Activated CD4-positive, CD25-positive, alpha-beta regulatory T cell (primary cell): ENCODE measurements at places on chromosomes 12 and 14.

- no peak for DNase-seq
These were observed 70.2 kb upstream of the TBX5 start for GRCh38 chr12:114476159-114476558.

GRCh38 chr14:65255583-65256461, 153.5 kb upstream of the MAX start:
- DNase-seq: no peak

DNA sequence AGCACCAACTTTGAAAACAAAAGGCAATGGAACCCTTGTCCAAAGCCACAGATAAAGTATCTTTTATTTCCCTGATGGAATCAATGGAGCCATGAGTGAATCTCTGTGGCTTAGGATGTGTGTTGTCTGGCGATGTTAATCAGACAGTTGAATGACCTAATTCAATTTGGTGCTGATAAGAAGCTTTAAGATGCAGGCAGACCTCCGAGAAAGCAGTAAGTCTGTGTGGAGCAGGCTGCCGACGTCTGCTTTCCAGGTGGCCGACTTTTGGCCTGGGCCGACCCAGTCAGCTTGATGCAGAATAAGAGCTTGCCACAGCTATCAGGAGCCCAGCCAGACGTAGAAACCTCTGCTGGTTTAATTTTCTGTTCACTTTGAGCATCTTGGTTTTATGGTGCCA, 21.1 kb upstream of the TMEM132C start:
- DNase-seq: no peak

DNA sequence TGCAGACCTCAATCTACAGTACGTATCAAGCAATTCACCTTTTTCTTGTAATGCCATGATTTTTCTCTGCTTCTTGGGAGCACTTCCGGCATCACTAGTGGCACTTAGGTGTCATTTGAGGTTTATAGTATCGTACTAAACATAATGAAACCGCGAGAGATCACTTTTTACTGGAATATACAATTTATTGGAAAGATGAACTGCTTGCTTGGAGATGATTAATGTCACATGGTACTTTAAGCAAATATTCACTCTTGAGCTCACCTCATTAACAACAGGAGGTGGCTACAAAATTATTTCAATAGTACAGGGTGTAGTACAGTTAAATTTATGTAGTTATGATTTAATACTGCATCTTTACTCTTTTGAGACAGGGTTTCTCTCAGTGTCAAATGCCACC, 11.5 kb downstream of the FUT8 start:
- DNase-seq: no peak

DNA sequence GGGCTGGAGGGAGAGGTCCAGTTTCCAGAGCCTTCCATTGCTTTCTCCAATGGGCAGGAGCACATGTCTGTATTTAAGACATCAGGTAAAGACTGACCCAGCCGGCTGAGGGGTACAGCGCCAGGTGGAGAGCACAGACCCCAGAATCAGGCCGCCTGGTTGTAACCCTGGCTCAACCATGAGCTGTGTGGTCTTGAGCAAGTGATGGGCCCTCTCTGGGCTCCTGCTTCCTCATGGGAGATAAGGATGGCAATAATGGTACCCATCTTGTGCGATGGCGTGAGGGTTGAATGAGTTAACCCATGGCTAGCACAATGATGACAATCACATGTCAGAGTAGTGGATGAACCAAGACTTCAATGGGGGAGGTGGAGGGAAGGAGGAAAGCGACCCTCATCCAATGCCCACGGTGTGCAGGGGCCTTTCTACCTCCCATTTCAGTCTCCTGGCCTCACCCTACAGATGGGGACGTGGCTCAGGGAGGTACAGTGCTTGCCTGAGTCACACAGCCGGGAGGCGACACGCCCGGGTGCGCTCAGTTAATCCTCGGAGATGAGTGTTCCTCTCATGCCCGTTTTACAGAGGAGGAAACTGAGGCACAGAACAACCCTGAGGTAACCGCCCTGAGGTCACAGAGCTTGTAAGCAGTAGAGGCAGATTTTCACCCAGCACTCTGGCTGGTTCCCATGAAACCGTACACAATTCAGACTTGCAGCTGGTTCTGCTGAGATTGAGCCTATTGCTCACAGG, 163.9 kb downstream of the RBM19 start:
- DNase-seq: no peak

- no peak for DNase-seq
These were observed 3.5 kb downstream of the LMO3 start for GRCh38 chr12:16602412-16602811.

DNA sequence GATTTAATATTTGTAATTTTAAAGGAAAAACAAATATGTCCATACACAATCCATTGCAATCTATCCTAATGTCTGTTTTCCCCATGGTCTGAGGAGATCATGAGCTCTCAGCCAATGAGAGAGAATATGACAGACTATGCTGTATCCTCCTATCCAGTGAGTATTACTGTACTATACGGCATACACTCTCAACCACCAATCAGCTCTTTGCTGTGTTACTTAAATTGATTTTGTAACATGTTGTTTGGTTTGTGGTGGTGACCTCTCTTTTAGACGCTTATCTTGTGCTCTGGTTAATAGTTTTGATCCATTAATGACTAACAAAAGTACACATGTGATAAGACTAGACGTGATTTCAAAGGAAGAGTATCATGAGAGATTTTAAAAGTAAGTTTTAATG, 231.5 kb upstream of the FOXN3 start:
- DNase-seq: no peak

DNA sequence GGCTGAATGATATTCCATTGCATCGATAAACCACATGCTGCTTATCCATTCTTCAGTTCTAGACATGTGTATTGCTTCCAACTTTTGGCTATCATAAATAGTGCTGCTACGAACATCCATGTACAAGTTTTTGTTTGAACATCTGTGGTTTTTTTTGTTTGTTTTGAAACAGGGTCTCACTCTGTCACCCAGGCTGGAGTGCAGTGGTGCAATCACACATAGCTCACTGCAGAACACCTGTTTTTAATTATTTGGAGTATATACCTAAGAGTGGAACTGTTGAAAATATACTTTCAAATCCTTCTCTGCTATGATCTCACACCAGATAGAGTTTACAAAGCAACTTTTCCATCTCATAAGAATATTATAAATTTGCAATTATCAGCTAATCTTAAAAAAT, 124.2 kb downstream of the TTC7B start:
- DNase-seq: no peak

GRCh38 chr12:40225984-40226602, 1.3 kb downstream of the LRRK2 start:
- DNase-seq: no peak

GRCh38 chr14:70009961-70010360, 130.7 kb downstream of the SMOC1 start:
- DNase-seq: no peak

DNA sequence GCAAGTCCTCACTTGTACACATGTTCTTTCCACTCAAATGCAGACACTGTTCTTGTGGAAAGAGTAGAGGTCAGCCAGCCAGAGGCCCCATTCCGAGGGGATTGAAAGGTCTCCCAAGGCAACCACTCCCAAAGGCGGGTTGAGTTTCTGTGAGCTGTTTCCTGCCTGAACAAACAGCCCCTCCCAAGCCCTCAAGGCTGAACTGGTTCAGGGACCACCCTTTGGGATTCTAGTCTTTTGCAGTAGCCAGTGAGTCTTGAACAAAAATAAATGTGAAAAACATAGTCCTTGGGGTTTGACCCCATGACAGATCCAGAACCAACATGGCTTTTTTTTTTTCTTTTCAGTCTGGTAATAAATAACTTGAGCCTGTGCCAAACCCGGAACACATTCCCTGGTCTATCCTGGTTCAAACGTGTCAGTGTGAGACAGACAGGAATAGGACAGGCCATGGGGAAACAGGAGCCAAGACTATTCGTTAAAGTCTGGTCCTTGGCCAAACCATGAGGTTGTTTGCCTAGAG, 17.6 kb upstream of the STK38L start:
- no peak for DNase-seq

DNA sequence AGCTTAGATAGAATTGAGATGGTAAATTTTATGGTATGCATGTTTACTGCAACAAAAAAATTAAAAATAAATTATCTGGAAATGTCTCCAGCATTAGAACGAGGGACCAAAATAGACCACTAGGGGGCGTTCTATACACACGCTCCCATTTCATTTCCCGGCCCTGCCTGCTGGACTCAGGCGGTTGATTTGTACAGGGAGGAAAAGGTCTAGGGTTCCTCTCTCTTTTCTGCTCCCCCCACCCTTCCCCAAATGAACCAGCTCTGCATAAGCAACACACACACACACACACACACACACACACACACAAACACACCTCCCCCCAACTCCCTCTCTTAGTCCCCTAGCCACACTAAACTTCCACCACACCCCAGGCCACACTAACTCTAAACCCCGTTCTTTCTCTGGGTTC, 7.8 kb upstream of the DTX1 start:
- peak; percentile 21 for DNase-seq

DNA sequence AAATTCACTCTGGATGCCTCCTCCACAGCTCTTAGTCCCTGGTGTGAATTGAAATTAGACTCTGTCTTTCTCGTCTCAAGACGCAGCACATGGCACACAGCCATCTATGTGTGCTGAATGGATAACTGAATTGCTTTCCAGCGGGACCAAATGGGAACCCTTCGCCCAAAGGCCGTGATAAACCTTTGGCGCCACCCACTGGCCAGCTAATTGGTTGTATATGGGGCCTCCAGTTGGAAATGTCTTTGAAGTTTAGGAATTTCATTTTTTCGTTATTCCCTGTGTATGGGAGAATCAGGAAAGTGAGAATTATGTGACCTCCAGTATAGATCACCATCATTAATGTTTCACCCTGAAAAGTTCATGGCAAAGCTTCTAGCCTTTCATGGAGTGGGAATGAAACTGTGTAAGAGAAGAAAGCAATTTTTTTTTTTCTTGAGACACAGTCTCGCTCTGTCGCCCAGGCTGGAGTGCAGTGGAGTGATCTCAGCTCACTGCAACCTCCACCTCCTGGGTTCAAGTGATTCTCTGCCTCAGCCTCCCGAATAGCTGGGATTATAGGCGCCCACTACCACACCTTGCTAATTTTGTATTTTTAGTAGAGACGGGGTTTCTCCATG, 9.8 kb upstream of the HSP90AA1 start:
- peak; percentile 45 for DNase-seq

- no peak for DNase-seq
These were observed 10.7 kb downstream of the CREBL2 start for GRCh38 chr12:12622418-12622817.

DNA sequence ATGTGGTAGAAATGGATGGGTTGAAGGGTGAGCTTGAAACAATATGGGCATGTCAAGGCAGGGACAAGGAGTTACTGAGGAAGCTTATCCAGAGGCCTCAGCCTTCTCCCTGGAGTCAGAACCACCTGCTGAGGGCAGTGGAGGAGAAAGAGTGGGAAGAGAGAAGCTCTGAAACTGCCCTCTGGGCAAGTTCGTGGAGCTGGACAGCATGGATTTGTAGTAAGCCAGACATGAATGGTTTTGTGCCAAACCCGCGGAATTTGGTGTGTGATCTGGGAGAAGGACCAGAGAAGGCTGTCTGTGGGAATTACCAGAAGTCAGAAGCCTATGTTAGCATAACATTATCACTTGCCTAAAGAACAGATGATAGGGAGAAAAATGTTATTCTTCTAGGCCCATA, 164.8 kb downstream of the SLC41A2 start:
- no peak for DNase-seq

GRCh38 chr14:71449316-71450055, 482.7 kb upstream of the RGS6 start:
- DNase-seq: no peak

DNA sequence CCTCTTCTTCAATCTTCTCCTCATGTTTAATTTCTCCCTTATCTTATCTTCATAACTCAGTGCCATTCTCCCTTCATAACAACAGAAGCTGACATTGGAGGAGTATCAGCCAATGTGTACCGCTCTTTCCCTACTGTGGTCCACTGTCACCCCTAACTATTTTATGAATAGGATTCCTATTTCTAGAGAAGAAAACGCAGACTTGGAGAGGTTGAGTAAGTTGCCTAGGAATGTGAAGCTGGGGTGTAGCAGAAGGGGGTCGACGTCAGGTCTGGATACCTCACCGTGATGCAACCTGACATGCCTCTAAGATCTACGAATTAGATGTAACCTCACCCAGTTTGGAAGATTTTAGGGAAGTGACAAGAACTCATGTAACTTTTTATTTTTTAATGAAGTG, 17.1 kb downstream of the LMO3 start:
- DNase-seq: no peak
